ENCODE measurements at places on chromosomes 12 and 14.

DNA sequence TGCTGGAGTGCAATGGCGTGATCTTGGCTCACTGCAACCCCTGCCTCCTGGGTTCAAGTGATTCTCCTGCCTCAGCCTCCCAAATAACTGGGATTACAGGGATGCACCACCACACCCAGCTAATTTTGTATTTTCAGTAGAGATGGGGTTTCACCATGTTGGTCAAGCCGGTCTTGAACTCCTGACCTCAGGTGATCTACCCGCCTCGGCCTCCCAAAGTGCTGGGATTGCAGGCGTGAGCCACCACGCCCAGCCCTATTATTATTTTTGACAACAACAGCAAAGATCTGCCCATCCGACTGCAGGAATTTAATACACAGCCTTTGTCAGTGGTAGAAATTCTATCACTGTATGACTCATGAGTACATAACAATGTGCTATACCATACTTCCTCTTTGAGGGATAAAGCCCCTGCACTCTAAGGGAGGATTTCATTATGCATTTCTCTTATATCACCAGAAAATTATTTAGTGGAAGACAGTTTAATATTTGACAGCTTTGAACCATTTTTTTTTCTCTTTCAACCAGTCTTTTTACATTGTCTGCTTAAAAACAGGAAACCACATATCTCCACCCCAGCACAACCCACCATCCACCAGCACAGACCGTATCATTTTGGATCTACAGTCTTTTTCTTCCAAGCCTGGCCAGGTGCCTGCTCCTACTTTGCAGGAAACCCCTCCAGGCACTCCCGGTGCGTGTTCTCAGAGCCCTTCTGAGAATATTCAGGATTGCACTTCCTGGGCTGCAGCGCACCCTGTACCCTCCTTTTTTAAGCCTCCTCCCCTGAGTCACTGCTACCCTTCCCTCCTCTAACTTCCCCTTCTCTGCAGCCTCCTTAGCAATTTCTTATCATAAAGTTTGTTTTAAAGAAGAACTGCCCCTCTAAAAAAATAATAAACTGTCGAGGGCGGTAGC is 594 bp downstream of the ARHGDIB start:
- DNase-seq, result no peak

DNA sequence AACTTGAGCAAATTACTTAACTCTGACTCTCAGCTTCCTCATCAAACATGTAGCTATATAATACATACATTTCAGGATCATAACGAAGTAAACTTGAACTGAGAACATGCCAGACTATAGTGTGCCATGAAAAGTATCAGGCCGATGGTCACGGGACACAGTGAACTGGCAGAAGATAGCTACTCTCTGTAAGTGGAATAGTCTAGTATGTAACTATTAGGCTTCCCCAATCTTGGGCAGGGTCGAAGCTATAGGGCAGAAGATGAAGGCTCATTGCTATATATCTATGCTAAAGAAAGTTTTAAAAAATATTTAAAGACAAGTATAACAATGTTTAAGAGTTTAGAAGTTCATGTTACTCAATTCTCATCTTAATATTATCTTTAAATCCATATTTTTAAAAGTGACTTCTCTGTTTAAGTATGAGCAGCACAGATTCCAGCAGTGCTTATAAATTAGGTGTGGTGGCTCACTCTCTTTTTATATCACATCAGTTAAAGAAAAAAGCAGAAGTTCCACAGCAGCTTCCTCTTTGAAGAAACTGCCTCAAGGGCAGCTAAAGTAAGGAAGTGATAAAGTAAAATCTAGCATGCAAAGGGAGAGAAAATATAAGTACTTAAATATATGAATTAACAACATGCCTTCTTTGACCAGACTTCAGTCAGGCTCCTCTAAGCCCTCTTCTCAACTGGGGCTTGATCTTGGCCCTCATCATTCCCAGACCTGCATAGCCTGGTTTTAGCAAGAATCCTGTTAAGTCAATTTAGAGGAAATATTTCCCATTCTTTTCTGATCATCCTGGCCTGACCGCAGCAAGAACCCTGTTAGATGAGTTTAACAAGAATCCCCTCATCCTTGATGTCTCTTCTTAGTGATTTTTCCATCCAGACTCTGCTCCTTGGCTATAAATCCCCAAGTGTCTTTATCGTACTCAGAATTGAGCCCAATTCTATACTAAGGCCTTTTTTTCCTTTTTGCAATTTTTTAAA is 8.4 kb upstream of the GLIPR1 start:
- DNase-seq, result no peak

DNA sequence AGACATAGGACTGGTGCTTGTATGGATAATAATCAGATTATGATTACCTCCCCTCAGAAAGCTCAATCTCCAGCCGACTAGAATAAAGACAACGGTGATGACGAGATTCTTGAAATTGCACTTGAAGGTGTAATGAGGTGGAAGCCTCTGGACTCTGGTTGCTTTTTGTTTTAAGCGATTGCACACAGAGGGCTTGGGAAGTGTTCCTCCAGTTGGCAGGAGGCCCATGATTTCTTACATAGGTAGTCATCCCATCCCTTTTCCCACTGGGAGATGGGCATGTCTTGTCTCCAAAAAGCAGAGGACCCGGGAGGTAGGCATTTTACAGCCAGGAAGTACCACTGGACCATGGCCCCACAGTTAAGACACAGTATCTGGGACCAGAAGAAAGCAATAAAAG is 165.7 kb upstream of the FKBP4 start:
- no peak for DNase-seq

GRCh38 chr12:85825746-85826145 is 10.5 kb downstream of the RASSF9 start:
- DNase-seq, result no peak

DNA sequence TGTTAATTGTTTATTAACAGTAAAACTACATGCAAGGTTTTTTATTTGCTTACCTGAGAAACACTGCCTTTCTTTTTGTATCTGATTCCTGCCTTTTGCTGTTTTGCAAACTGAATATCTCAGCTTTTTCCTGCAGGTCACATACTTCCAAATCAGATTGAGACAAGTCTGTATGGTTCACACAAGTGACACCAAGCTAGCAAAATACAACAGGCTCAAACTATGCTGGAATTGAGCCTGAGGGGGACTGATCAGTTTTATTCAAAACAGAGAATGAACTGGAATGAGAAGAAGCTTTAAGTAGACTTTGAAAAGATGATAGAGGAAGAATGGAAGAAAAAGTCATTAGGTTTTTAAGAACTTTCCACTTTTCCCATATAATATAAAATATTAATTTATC is 12.2 kb upstream of the CDK17 start:
- DNase-seq, result no peak

GRCh38 chr14:89307409-89307808 is 109.6 kb downstream of the FOXN3 start:
- DNase-seq, result no peak

GRCh38 chr12:123895451-123895850 is 77.2 kb downstream of the CCDC92 start:
- no peak for DNase-seq

DNA sequence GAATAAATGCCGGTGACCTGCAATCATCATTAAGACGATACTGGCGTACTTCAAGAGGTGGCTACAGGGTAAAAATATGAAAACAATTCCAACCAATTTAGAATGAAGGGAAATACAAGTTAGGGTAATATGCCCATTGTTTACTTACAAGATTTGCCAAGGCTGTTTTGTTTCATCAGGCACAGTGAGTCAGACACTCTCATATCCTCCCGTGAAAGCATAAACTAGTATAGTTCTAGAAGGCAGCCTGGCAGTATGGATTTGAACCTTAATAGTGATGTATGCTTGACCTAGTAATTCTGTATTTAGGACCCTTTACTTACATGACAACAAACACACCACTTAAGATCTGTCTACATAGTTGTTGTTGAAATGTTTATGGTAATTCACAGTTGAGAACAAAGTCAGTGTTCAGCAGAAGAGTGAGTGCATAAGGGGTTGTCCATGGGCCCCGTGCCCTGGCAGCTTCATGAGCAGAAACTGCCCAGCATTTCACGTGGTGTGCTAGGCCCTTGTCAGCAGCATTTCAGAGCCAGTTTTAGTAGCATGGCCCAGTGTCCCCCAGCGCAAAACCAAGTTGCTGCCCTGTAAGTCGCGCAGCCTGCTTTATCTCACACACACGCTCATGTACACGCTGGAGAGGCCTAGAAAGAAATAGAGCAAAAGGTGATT is 80.8 kb downstream of the EP400 start:
- DNase-seq, result no peak

- no peak for DNase-seq
Measured at GRCh38 chr14:81594012-81594411, 60.4 kb upstream of the SEL1L start.
